ENCODE measurements at places on chromosomes 5 and 9.

DNA sequence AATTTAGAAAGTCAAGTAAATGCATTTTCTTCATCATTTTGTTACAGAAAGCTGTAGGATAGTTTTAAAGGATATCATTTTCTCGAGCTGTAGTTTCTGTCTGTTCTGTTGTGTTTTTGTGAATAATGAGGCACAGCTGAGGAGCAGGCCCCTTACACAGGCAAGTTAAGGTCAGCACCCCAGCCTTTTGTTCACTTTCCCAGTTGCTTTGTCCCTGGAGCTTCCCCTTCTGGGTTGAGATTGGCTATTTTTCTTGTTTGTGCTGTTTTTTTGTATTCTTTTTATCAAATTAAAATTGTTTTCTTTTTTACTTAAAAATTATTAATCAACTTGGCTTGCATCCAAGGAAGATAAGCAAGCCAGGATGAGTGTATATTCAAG is 213.8 kb upstream of the ACTBL2 start:
- no peak for DNase-seq

- no peak for DNase-seq
Observed at GRCh38 chr9:88947581-88948573, 43.4 kb upstream of the S1PR3 start.

- DNase-seq = no peak
Observed at GRCh38 chr9:128421482-128421996, 882 bp downstream of the CERCAM start.

DNA sequence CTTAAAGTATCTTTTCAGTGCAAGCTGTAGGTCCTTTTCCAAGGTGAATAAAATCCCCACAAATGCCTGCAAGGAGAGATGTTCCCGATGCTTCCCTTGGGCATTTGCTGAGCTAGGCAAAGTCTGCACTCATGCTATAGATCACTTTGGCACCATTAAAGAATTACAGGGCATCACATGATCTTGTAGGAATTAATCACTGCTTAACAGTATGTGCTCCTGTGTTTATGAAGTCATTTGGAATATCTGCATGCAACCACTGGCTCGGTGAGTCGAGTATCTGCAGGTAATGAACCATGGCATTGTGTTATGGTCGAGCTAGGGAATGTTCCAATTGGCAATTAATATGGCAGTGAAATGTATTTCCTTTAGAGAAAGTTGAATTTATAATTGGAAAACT is 615.1 kb downstream of the TLE1 start:
- no peak for DNase-seq

GRCh38 chr5:33336891-33337636 is 103.7 kb upstream of the TARS1 start:
- no peak for DNase-seq

DNA sequence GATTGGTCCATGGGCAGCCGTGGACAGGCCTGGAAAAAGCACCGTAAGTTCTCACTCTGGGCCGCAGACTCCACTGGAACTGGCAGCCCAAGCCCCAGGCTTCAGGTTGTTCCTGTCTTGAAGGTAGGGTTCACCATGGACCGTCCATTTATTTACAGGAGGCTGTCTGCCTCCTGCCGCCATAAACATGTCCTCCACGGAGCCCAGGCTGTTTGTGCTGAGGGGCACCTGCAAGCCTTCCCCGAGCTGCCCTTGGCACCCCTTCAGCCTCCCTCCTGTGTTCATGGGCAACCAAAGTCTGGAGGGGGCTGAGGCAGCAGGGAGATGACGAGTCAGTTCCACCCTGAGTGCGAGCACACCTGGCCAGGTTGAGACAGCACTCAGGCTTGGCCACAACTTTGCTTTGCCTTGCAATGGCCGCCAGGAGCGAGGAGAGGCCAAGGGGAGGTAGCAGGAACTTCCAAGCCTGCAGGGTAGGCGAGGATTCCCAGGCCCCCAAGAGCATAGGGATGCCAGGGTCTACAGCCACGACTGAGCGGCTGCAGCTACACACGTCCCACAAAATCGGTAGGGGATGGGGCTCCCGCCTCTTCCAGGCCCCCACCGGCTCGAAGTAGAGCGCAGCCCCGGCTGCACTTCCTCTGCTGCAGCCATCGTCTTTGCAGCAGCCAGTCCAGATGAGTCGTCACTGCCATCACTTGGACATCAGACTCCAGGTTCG is 1625.6 kb upstream of the ACO1 start:
- DNase-seq = no peak

DNA sequence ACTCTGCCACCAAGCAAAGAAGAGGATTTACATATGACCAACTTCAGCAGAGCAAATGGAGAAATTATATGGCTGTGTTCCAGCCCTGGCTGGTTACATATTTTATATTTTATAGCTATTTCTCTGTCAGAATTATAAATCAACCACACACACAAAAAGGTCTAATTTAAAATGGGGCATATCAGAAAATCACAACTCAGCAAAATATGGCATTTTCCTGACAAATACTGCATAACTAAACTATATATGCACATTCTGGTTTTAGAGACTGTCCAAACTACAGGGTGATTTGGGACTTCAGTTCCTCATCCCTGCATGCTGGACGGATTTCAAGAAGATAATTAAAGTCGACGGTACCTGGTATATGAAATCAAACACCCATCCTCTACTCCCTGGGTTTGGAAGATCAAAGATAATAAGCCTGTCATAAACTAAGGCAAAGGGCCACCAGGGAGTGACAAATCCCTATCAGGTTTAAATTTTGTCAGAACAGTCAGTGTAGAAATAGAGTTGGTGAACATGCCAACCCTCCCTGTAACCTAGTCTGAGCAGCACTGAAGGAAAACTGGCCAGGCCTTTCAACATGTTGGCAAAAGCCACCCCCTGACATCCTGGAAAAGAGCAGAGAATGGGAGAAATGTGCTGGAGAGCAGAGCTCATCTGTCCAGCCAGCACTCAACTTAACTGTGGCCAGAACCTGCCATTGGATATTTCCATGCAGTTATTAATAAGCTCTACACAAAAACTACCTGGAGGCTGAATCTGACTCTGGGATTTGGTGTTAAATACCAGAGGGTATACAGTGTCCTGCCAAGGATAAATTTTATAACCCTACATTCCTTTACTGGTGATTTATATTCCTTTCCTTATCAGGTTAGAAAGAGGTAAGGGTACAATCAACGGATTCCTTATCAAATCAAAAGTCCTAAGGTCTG is 235.7 kb downstream of the ENC1 start:
- DNase-seq = no peak
